ENCODE measurements at places on chromosomes 4 and X.
A peak's percentile ranks its signal among the peaks of the same experiment; 100 is the strongest.

GRCh38 chr4:6620296-6620695, 20.2 kb upstream of the MRFAP1 start:
- DNase-seq: no peak

- DNase-seq: no peak
Measured at GRCh38 chr4:20254511-20255250, 3.0 kb downstream of the SLIT2 start.

DNA sequence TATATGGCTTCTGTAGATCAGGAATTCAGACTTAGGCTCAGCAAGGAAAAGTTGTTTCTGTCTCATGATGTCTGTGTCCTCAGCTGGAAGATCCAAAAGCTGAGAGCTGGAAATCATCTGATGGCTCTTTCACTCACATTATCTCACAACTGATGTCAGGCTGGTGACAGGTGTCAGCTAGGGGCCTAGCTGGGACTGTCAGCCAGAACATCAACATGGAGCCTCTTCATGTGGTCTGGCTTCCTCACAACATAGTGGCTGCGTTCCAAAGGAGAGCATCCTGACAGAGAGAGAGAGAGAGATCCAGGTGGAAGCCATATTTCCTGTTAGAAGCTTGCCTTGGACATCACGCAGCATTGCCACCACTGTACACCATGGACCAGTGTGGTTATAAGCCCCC, 10.6 kb upstream of the INTS6L start:
- DNase-seq: no peak

DNA sequence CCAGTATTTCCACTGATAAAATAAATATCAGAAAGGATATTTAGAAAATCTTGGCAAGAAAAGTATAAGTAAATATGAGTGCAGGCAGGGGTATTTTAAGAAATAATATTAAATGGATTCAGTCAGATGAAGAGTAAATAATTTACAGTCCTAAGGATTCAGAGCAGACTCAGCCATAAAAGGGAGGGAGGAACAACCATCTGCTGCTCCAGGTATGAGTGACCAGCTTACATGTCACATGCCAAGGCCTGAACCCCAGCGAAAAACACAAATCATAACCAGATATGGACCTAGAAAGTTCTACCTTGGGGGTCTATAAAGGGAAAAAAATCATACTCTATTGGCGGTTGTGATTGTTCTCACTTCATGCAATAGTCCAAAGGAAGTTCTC, 166.8 kb downstream of the COL4A6 start:
- DNase-seq: no peak

DNA sequence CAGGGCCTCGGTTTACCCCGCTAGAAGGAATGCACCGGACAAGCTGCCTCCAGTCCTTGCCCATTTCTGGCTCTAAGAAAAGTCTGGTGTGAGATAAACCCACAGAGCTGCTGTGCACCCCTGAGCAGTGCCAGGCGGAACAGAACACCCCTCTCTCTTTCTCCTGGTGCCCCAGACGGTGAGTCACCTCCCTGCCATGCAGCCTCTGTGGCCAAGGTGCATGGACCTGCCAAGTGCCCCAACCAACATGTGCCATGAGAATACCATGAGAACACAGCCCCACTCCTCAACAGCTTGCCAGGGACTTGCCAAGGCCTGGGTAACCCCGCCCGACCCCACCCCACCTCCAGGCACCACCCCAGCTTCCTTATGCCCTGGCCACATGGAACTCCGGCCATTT, 47.7 kb upstream of the MAN2B2 start:
- no peak for DNase-seq

GRCh38 chr4:6198768-6199421, 1.5 kb downstream of the JAKMIP1 start:
- peak; percentile 27 for DNase-seq

GRCh38 chr4:30868111-30868895, 148.1 kb downstream of the PCDH7 start:
- DNase-seq: no peak

- DNase-seq: no peak
Measured at GRCh38 chr4:102868153-102868780, 525 bp upstream of the CISD2 start.

DNA sequence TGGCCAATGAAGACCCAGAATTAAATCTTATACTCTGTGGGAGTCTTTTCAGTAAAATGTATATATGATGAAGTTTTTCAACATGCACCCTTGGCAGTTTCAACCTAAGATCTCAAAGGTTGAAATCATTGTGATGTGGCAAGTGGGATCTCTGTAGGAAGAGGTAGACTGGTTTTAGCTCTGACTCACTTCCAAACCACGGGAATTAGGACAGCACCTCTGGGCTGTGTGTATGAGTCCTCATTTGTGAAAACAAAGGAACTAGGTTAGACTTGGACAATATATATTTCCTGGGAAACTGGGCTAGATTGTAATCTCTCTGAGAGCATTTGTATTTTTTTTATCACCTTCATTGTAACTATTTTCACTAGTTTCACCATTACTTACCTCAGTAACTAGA, 333.0 kb downstream of the ADGRL3 start:
- DNase-seq: no peak

DNA sequence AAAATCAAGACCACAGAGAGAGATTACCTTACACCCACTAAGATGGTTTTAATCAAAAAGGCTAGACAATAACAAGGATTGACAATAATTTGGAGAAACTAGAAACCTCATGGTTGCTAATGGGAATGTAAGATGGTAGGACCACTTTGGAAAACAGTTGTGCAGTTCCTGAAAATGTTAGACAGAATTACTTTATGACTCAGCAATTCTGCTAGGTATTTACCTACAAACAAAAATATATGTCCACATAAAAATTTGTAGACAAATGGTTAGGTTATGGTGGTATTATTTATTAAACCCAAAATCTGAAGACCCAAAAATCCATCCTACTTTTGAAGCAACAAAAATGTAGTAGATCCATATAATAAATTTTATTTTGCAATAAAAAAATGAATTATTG, 1027.0 kb upstream of the ADGRL3 start:
- DNase-seq: no peak

Data from CD4-positive, alpha-beta T cell treated with Interleukin-21 for 1 hour (primary cell).